ENCODE measurements at places on chromosomes 3 and 15.

GRCh38 chr15:71811752-71812735 is 1.7 kb downstream of the NR2E3 start:
- peak; percentile 53 for DNase-seq

- DNase-seq = peak; percentile 23
These were observed 996 bp downstream of the RABL3 start for GRCh38 chr3:120741320-120741719.

- DNase-seq = no peak
These were observed 132.7 kb upstream of the TRIM42 start for GRCh38 chr3:140545197-140545596.

DNA sequence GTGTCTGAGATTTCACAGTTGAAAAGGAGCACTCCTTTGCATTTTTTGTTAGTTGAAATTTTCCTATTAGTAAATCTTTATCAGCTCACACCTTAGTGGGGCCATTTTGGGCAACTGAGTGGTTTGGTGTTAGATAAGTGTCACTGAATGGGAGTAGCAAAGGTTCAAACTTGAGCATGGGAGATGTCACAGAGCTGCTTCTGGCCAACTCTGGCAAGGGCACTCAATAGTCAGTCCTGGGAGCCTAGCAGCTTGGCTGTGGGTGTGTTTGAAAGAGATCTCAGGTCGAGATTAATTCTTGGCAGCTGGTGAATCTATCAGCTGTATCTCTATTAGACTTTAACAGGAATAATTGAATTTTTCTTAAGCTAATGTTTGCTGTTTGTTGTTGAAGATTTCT is 579.3 kb downstream of the EDEM1 start:
- no peak for DNase-seq

DNA sequence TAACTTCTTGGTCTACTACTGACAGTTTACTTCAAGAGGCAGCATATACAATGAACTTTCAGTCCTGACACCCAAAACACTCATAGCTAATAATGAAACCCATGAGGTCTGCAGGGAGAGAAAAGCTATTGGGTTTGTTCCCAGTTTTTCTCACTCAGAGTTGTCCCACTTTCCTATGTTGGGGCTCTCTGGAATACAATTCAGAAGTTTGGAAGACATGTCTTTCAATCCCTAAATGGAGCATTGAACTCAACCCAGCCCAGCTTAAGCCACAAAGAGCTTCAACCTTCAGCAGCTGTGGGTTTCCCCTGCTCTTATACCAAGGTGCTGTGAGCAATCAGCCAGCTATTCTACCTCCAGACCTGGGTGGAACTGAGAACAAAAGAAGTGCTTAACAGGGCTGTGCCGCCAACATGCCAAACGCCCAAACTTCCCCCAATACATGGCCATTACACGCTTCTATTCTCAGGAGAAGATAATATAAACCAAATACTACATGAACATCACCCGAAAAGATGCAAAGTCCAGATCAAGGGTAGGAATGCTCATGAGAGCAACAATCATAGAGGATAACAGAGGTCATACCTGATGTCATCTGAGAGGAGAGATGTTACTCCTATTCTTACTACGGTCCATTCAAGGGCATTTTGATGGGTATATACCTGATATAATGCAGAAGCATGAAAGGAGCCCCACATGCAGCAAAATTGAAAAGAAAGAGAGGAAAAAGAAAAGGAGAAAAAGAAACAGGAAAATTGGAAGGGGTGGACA is 131.2 kb upstream of the TGFBR2 start:
- no peak for DNase-seq

- DNase-seq = peak; percentile 90
These were observed 1.4 kb downstream of the PTPRG start for GRCh38 chr3:61562721-61563312.

DNA sequence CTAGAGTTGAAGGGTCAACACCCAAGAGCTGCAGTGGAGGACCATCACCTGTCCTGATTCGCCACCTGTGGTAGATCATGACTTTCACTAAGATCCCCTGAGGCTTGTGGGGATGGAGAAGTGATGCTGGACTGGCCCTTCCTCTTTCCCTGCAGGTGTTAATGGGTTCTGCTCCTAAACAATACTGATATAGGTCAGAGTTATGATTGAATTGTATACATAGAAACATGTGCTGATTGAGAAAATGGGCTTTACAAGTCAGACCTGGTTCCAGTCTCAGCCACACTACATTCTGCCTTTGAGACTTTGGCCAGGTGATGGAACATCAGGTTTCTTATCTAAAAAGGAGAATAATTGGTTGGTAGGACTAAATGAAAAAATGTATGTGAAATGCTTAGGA is 418.9 kb upstream of the TPRG1 start:
- no peak for DNase-seq

- no peak for DNase-seq
These were observed 31.8 kb downstream of the SLC7A14 start for GRCh38 chr3:170553788-170554757.

DNA sequence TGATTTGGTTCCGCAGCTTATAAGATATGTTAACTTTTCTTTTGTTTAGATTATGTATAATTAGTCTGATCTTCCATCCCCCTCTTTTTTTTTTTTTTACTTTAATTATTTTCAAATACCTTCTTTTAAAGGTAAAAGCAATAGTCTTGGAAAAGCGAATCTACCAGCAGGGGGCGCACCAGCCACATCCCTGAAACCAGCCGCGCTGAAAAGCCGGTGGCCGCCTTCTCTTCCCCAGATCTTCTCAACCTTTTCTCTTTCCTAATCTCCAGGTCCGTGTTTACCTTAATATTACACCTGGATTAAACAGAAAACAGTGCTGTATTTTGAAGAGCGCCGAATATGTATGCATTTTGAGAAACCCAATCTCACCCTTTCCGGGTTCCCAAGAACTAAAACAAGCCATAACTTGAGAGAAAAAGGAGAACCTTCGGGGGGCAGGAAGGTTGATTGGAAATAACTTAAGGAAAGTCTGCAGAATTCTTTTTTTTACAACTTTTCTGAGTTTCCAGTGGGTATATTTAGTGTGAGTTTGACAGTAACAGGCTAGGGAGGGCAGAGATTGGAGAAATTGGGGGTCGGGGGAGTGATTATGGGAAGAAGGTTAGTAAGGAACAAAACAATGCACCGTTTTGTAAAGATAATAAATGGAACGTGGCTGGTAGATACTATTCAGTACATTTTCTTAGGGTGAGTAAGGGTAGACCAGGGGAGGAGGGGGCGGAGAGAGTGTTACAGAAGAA is 2.0 kb upstream of the SOX2 start:
- peak; percentile 91 for DNase-seq

GRCh38 chr3:179970746-179971145 is 66.0 kb downstream of the PEX5L start:
- no peak for DNase-seq

DNA sequence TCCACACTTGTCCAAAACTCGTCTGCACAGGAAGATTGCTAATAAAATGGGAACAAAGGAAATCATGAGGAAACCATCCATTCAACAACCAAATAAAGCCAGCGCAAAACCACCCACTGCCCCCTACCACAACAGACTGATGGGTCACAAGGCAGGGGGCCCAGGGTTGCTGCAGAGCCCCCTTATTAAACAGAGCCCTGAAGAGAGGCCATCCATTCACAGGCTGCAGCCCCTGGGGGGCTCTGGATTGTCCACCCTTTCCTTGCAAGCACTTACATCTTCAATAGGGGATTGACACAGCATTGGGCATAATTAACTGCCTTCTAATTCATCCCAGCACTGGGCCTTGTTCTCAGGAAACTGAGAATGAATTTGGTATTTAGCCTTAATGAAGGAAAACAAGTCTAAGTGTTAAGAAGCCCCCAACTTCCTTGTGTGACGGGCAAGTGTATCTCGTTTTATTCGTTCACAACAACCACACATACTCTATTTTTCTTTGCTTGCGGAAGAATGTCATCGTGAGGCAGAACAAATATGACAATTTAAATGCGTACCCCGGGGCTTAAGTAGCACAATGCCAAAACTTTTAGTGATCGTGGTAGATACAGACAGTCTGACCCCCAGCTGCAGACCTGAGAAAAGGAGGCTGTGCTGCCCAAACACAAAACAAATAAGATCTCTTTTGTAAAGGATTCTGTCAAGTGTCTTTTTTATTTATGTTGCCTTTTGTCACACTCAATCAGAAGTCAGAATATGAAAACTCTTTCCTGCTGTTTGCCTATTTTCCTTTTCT is 144.0 kb downstream of the SEMA6D start:
- DNase-seq = no peak

- no peak for DNase-seq
These were observed 34.3 kb downstream of the PLD1 start for GRCh38 chr3:171775943-171776342.

- DNase-seq = no peak
These were observed 12.1 kb upstream of the XRN1 start for GRCh38 chr3:142459929-142460328.

All from osteoblast (primary cell).